ENCODE measurements at places on chromosomes 2 and 18.

GRCh38 chr2:177667626-177668025 lies 275.1 kb downstream of the AGPS start:
- no peak for DNase-seq

DNA sequence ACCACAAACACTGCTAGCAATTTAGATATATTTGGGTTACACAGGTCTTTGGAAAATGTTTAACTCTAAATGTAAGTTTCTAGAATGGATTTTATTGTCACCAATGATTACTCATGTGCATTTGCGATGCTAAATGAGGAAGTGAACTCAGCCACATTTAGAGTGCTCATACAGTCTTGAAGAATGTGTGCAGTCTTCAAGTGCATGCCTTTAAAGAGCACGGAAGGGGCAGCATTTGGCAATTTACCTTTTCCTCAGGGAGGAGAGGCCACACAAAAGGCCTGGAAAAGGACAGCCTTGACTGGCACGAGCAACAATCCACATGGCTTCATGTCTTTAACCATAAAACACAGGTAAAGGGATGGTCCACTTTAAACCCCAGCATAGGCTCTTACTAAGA lies 78.5 kb upstream of the STK17B start:
- DNase-seq = no peak

- no peak for DNase-seq
Observed at GRCh38 chr2:25372405-25373268, 30.9 kb upstream of the DNMT3A start.

- DNase-seq = no peak
Observed at GRCh38 chr18:74328206-74328605, 12.6 kb downstream of the C18orf63 start.
